ENCODE measurements at places on chromosomes 5 and 9.

DNA sequence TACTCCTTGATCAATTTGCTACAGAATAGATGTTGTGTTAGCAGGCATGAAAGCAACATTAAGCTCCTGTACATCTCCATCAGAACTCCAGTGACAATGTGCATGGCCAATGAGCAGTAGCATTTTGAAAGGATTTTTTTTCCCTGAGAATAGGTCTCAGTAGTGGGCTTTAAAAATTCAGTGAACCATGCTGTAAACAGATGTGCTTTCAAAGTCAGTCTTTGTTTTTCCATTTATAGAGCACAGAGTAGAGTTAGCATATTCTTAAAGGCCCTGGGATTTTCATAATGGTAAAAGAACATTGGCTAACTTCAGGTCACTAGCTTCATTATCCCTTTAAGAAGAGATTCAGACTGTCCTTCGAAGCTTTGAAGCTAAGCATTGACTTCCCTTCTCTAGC is 150.8 kb downstream of the VPS13A start:
- DNase-seq, result no peak

DNA sequence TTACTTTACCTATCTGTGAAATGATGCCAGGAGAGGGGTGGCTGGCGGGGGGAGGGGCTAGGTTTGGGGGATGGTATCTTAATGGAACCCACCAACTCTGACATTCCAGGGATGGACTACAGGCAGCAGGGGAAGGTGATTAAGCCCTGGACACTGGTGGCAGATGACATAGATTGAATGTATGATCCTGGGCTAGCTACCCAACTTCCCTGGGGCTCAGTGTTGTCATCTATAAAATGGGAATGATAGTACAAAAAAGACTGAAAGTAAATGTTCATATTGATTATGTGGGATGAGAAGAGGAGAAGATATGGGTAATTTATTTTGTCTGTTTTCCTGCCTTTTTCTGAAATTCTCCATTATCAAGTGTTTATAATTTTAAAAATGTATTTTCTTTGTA is 6.2 kb downstream of the CORO2A start:
- DNase-seq, result no peak

GRCh38 chr9:86708918-86709835 is 238.1 kb downstream of the GAS1 start:
- no peak for DNase-seq

- no peak for DNase-seq
Observed at GRCh38 chr5:109982966-109983534, 293.3 kb downstream of the MAN2A1 start.

DNA sequence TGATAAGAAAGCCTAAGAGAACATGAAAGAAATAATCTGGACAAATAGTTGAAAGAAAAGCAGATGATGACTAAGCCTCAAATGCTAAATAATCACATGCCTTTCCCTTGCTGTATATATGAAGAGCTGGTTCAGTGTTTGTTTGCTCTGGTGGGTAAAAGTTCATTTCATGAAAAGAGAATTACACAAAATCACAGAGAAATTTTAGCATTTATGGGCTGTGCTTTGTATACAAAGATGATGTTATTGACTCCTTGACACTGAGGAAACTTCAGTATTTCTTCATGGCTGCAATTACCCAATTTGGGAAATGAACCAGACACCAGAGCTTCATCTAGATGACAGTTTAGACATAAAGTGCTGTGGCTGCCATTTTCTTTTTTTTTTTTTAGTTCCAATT is 527.2 kb downstream of the NR2F1-AS1 start:
- DNase-seq, result no peak

DNA sequence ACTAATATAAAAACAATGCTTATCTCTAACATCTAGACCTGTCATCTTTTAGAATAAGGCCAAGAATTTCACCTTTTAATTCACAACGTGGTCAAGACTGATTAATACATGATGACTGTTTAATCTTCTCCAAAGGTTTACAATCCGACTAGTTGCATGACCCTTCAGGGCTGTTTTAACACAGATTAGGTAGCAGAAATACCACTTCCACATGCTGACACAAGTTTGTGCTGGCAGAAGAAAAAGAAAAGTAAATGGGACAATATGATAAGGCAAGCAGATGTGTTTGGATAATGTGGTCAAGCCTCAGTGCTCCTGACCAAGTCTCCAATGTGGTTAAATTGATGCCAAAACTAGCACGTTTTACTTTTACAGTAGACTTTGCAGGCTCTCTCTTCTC is 31.1 kb downstream of the SEMA6A start:
- no peak for DNase-seq

DNA sequence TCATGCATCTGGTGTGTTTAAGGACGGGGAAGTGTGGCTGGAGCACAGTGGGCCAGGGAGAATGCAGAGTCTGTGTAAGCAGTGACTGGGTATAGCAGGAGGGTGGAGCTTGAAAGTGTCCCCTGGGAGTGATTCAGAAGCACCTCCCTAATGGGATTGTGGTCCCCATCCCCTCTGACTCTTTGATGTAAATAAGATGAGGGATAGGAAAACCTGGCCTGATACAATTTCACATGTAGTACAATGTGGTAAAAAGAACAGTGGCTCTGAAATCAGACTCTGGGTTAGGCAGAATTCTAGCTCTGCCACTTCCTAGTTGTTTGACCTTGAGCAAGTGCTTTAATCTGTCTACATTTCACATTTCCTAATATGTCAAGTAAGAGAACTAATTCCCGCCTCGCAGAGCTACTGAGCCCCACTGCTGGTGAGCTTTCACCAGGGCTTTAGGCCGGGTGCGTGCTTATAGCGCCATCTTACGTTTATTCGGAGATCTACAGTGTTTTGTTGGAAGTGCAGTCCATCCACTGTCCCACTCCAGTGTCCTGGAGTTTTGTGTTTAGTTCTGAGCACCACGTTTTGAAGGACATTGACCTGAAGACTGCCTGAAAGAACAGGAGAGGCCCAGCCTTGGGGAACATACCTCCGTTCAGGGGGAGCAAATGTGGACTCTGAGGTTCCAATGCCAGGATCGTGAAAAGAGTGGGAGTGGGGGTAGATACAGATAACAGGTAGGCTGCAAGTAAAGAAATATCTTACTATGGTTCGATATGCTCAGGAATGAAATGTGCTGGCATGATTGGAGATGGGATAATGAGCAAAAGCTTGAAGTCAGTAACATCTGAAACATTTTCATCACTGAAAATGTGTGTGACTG is 51.2 kb upstream of the TESK1 start:
- peak; percentile 58 for DNase-seq

GRCh38 chr5:98933445-98934072 is 4.8 kb upstream of the CHD1 start:
- no peak for DNase-seq

- no peak for DNase-seq
Observed at GRCh38 chr9:34997379-34997781, 7.8 kb downstream of the DNAJB5 start.
